ENCODE measurements at places on chromosomes 2 and 18.
A peak's percentile ranks its signal among the peaks of the same experiment; 100 is the strongest.

DNA sequence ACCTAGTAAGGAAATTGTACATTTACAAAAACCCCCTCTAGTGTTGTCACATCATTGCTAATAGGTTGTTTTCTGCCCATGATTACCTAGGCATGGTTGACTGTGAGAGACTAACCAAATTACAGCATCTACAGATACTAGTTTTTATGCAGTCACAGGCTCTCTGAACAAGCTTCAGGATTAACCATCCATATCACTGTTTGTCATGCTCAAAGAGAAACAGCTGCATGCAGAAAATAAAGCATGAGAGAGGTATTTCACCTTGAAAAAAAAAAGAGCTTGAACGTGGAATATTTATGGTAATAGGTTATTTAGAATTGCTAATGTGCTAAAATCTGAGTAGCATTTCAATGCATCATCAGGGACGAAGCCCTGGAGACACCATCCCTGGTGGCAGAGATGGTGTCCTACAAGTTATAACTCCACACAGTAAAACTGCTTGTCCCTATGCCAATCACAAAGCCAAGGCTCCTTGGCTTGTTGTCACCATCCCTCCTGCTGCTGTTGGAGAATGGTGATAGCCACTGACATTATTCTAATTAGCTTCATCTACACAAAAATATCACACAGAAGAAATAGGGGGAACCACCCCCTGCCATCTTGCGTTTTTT is 5.4 kb downstream of the NEB start:
- no peak for DNase-seq

GRCh38 chr2:101736861-101737291 is 39.4 kb downstream of the MAP4K4 start:
- no peak for DNase-seq

DNA sequence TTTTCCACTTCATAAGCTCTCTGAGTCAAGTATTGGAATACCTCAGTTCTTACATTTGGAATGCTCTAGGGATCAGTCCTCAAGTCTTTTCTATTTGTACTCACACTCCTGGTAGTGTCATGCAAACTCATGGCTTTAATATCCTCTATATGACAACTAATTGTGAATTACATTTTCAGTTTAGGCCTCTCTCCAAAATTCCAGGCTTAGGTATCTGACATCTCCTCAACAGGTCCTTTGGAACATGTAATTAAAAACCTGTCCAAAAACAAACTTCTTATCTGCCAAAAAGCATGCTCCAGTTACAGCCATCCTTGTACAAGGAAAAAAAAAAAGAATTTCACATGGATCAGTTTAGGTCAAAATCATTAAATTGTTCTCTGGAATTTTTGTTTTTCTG is 1336.2 kb upstream of the NRXN1 start:
- DNase-seq = no peak

- no peak for DNase-seq
Measured at GRCh38 chr18:75070235-75070624, 138.7 kb downstream of the PTGR3 start.

- DNase-seq = no peak
Measured at GRCh38 chr18:40984856-40985255, 970.2 kb upstream of the PIK3C3 start.

DNA sequence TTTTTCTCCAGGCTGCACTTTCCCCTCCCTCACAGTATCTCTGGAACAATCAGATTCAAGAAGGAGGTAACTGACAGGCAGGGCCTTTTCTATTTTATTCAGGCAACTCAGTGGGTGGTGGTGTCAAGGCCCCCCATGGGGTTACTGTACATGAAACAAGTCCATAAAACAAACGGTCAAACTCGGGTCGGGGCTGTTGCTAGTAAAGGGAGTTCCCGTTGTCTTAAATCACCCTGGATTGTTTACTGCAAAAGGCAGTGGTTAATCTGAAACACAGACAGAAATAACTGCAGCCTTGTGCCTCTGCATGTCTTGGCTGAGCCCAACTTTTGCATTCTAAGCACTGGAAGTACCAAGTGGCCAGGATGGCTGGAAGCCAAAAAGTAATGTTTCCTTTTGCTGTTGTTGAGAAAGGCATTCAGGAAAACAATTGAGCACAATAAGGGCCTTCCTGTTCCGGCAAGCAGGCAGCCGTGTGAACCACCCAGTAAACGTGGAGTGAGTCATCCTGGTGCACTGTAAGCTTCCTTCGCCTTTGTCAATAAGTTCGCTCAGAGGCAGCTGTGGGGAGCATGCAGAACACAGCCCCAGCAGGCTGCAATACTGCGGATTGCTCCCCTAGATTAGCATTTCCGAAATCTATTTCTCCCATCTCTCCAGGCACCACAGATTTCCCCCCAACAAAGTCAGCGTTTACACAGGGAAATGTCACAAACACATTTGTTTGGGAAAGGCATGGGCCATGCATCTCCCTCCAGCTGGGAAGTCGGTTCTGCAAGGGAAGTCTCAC is 149.6 kb downstream of the IRS1 start:
- DNase-seq = peak; percentile 39

DNA sequence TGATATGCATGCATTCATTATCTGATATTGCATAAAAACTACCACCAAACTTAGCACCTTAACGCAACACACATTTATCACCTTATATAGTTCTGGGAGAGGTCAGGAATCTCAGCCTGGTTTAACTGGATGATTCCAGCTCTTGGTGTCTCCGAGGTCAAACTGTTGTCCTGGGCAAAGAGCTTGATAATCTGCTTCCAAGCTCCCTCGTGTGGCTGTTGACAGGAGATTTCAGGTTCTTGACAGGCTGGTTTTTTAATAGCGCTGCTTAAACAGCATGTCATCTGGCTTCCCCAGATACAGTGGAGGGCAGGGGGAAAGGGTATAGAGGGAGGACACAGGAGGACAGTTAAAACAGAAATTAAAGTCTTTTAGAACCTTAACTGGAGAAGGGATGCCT is 785.0 kb downstream of the CNTNAP5 start:
- no peak for DNase-seq

DNA sequence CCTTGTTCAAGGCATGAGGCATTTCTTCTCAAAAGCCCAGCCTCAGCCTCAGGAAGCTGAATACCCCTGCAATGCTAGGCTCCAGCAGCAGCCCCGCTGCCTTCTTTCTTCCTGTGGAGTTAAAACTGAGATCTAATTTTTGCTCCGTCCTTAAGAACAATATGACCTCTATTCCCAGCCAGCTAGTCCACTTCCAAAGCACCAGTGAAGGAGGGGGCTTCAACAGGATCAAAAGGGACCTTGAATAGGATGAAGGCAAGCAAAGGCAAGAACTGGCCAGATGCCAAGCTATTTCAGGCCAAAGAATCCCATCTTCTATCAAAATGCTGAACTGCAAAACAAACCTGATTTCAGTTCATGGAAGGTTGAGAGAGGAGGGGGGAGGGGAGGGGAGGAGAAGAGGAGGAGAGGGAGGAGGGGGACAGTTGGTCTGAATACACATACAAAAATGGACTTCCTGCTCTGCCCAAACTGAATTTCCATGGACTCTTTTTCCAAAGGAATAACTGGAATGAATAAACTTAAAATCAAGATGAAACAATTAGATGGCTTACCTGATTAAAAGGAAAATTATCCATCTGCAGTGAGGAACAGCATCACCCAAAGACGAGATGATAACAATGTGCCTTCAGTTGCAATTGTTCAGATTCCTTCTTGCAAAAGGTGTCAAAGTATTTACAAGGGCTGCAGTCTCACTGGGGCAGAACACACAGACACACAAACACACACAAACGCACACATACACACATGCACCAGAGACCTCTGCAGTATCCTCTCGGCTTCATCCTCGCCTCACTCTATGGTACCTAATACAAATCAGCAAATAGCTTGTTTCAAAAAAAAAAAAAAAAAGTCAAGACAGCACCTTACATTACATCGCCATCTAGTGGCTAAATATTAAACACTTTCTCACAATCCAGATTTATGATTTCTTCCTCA is at the start of gene SCN1A:
SCN1A (minus strand) TSS at position 804 of the 939 bp plus-strand sequence. CDS start 54,399 bp downstream, outside the sequence.
- DNase-seq = no peak

- DNase-seq = no peak
Measured at GRCh38 chr2:235810846-235811245, 317.0 kb downstream of the AGAP1 start.

GRCh38 chr2:230904856-230905447 is 20.1 kb downstream of the GPR55 start:
- no peak for DNase-seq

DNA sequence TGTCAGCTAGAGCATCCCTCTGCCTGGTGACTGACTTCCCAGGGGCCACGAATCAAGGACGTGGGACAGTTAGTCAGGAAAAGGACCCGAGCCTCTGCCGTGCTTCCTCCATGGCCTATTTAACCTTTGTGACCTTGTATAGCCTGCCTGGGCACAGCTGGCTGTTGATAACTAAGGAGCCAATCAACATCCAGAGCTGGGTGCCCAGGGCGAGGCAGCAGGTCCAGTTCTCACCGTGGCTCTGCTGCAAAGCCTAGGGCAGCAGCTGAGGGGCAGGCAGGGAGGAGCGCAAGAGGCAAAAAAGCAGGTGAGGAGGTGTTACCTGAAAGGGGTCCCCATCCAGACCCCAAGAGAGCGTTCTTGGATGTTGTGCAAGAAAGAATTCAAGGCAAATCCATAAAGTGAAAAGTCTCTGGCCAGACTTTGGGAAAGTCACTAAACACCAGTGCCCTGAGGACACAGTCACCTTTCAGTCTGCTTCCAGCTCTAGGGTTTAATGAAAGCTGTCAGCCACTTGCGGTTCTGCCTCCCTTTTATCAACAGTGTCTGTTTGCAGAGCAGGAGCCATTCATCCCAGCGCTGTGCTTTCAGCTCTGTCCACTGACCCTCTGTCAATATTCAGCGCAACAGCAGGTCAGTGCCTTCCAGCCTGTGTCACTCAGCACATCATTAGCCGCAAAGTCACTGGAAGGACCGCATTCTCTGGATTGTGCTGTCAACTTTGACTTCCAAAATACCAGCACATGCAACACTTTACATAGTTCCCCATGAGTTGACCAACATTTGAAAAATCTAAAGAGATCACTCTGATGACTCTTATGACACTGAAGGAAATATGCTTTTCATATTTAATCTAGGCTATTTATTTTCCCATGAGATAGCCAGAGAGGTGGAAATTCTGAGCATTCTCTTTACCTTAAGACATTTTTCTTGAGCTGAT is 38.6 kb upstream of the ASAP2 start:
- peak; percentile 77 for DNase-seq

DNA sequence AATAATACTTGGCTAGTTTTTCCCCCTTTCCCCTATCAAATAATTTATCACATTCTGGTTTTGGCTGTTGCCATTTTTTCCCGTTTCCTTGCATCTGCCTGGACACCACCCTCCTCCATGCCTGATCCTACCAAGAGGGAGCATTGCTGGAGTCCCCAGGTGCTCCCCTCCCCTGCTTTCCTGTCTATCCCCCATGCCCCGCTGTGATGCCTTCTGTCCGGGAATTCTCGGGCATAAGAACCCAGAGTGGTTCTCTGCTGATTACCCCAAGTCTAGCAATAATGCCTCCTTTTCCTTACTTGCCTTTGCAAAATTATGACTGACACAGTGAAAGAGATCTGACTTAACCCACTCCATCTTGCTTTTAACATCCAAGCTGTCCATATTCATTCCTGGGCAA is 248.0 kb upstream of the PXDN start:
- DNase-seq = no peak

- DNase-seq = no peak
Measured at GRCh38 chr18:28855989-28856388, 679.1 kb upstream of the CDH2 start.

DNA sequence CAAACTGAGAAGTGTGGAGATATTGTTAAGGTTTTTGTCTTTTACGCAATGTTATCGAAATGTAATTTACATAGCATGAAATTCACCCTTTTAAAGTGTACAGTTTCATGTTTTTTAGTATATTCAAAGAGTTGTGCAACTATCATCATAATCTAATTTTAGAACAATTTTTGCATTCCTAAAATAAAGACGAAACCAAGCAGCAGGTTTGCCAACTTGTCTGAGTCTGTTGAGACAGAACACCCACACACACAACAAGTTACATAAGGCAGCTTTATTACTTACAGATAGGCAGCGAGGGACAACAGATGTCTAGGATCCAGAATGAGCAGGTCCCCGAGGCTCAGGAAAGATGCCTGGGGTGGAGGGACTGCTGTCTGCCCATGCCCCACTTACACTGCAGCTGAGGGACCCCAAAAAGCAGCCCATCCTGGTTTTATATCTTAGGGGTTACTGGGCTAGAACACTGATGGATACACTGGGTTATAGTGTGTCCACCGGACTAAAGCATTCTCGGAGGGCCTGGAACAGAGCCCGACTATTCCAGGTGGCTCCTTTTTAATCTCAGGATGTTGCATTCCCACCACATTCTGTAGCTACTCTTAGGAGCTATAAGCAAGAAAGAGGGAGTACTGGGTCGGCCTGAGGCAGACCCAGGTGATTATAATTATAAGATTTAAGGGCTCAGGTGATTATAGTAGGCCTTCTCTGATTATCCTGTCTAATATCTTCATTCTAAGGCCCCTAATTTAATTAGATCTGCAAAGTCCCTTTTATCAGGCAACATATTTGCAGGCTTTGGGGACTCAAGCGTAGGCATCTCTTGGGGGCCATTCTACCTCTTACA is 150.2 kb upstream of the DOK6 start:
- no peak for DNase-seq

DNA sequence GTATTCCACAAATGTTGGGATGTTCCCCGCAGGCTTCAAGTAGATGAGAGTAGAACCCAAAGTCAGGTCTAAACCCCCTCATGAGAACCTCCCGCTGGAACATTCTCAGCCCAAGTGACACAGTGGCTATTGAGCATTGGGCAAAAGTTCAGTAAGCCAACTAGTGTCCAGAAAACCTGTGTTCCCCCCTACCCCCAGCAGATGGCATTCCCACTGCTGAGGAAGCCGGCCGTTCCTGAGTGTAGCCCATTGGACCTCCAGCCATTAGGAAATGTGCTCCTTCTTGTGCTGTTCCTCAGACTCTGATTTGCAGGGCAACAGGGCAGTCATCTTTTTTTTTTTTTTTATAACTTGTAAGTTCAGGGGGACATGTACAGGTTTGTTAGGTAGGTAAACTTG is 152.1 kb downstream of the NCK2 start:
- DNase-seq = no peak

DNA sequence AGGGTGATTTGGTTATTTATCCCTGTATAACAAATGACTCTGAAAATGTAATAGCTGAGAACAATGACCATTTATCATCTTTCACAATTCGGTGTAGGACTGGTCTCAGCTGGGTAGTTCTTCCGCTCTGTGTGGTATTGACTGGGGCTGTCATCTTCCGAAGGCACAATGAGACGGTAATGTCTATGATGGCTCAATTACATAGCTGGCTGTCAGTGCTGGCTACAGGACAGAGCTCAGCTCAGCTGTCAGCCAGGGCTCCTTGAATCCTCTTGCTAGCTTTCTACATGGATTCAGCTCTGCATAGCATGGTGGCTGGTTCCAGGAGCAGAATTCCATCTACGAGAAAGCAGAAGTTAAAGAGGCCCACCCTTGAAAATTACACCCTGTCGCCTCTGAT is 483.8 kb downstream of the TDRD15 start:
- no peak for DNase-seq

GRCh38 chr2:62501794-62502500 is 4.0 kb downstream of the TMEM17 start:
- DNase-seq = no peak

DNA sequence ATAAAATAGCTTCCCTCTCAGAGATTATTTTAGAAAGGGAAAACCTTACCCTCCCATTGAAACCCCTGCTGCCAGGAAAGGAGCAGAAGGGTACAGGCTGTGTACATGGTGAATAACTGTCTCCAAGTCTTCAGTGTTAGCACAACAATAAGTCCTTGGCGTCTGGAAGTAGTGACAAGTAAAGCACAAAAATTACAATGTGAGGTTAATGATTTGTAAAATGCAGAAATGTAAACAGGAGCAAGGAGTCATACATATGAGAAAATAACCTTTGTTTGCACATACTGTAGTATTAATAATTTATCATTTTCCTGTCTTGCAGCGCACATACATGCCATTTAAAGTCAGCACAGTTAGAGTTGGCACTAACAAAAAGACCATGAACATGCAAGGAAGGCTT is 40.5 kb downstream of the ABHD3 start:
- DNase-seq = no peak

Data from HuH-7.5 (cell line).